HepG2 (cell line): ENCODE measurements at places on chromosomes 4 and X. TPM values are rescaled to one million over a fixed set of nuclear protein-coding genes. Genes with fewer than 3 reads are reported as not detected.

GRCh38 chr4:32440391-32440790 is 1720.2 kb downstream of the PCDH7 start:
- DNase-seq = no peak

- DNase-seq = no peak
These were observed 31.1 kb upstream of the RXFP1 start for GRCh38 chr4:158490629-158491028.

DNA sequence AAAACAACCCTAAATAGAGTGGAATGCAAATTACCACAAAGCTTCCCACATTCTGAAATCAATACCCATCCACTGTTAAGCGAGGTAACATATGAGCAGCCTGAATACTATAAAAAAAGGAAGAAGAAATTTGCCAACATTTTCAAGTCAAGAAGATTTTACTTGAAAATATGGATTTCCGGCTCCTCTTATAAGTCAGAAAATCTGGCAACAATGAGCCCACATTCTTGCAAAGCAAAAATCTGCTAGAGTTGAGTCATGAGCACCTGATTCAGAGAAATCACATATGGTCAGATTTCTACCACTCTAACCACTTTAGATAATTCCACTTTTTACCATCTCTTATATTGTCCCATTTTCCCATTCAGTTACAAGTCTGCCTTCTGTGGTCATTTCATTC is 395.7 kb downstream of the DTHD1 start:
- no peak for DNase-seq

- DNase-seq = no peak
These were observed 119.7 kb upstream of the PCDH7 start for GRCh38 chr4:30600246-30601017.

DNA sequence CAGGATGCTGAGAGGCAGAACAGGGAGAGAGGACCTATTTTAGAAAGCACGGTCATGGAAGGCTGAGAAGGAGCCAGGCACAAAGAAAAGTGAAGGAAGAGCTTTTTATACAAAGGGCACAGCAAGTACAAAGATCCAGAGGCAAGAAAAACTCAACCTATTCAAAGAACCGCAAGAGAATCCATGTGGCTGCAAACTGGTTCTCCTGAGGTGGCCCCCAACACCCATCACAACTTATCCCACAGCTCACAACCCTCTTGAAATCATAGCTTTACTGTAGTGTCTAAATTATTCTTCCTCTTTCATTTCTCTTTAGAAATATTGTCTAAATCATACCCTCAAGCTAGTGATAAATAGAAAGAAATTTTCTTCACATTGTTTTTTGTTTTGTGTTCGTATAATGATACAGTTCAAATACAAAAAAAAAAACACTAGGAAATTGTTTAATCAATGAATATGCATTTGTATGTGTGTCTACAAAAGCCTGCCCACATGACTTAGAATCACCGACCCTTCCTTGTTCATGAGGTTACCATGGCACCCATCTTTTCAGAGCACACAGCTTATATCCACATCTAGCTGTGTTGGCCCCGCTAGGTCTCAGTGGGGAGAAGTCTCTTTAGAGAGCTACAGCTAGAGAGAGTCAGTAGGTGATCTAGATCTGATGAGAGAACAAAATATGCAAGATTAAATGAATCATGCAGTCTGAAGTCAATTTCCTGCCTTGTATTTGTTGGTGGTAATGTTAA is 126.9 kb upstream of the DCLK2 start:
- DNase-seq = no peak

DNA sequence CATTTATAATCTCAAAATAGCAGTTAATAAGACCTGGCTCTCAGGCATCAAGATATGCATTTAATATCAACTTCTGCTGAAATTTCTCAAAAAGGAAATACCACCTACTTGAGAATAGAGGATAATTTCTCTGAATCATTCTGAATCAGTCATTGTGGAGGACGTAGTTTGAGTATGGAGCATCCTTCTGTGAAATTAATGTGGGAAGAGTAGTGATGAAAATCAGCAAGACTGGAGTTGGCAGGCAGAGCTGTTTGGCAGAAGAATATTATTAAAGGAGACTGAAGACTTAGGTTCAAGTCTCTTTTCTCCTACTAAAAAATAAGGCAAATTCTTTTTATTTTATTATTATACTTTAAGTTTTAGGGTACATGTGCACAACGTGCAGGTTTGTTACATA is 325.6 kb upstream of the ATOH1 start:
- DNase-seq = no peak

DNA sequence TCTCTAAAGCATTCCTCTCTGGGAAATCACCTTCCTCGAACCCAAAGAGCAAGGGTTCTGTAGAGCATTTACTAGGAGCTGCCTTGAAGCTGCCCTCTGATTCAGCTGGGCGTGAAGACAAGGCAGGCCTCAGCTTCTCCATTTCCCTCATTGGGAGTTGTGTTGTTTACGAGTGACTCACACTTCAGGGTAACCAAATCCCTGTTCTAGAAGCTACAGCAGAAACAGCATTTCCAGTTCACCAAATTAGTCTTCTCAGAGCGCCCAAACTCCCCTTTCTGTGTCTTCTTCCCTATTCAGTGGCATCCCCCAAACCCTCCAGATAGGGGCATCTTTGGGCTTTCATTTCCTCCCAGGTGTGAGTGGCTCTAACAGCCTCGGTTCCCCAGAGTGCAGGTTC is 863 bp upstream of the XPNPEP2 start:
- no peak for DNase-seq

DNA sequence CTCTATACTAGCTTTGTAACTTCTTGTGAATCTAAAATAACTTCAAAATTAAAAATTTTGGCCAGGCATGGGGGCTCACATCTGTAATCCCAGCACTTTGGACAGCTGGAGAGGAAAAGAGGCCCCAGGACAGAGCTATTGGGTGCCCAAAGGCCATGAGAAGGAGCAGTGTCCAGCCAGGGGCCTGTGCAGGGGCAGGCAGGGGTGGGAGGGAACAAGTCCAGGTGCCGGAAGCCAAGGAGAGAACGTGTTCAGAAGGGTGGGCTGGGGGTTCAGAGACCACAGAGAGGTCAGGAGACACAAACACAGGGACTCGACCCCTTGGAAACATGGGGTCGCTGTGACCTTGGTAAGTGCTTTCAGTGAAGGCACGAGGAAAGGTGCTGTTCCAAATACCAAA is 138.9 kb downstream of the EVC2 start:
- no peak for DNase-seq

DNA sequence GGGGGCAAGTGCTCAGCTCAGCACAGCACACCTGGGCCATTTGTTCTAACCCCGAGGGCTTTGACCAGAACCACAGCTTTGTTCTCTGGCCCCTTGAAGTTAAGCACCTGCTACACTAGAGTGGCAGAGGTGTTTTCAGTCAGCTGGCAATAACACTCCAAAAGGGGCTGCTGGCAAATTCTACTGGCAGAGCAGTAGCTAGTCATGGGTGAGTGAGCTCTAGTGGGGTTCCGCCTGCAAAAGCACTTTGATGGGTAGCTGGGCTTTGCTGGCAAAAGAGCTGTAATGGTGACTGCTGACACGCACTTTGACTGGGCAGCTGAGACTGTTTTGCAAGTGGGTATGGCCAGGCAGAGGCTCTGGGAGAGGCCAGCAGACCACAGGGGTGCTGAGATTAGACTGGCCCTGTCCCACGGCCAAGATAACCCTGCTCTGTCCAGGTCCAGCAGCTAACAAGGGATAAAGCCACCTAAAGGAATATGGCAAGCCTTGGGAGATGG is 65.2 kb upstream of the TENT5D start:
- DNase-seq = no peak

DNA sequence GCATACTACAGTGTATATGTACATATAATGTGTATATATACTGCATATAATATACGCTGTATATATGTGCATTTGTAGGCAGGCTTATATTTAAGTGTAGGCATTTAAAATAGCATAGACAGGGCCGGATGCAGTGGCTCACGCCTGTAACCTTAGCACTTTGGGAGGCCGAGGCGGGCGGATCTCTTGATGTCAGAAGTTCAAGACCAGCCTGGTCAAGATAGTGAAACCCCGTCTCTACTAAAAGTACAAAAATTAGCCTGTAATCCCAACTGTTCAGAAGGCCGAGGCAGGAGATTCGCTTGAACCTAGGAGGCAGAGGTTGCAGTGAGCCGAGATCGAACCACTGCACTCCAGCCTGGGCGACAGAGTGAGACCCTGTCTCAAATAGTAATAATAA is 78.4 kb downstream of the JAKMIP1 start:
- DNase-seq = no peak

DNA sequence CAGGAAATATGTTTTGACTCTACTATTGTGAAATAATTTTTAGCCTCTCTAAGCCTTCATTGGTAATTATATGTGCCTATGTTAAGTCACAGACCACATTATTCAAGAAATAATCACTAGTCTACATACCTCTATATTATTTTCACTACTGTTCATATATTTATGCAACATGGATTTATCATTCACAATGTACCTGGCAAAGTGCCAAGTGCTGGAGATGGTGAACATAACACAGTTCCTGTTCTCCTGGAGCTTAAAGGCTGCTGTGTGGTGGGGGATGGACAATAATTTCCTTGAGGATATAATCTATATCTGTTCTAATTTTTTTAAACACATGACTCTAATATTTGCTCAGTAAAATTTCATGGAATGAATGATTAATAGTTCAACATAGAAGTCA is 527.7 kb upstream of the CXorf51A start:
- no peak for DNase-seq

DNA sequence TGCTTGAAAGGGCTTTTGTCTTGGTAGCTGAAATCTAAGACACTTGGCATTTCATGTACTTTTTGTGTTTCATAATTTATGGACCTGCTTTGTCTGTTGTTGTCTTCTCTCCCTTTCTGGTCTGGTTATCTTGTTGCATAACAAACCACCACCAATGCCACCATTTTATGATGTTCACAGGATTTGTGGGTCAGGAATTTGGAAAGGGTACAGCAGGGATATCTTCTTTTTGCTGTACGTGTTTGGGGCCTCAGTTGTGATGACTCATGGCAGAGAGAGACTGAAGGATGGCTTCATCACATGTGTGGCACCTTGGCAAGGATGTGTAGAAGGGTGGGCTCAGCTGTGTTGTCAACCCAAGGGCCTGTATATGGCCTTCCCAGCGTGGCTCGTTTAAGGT is 35.2 kb downstream of the KDM6A start:
- DNase-seq = no peak

DNA sequence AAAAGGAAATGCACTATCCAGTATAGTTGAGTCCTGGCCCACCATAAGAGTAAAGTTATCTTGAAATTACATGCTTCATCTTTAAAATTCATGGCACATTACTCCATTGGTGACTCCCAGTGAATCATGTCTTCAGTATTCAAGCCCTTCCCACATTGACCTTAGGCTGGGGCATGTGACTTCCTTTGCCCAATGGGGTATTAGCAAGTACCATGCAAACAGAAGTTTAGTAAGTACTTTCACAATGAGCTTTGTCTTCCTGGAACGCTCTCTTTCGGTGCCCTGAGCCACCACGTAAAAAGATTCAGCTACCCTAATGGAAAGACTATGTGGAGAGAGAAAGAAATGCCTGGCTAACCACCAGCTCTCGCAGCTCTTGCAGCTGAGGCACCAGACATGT is 235.4 kb downstream of the HNRNPD start:
- no peak for DNase-seq

DNA sequence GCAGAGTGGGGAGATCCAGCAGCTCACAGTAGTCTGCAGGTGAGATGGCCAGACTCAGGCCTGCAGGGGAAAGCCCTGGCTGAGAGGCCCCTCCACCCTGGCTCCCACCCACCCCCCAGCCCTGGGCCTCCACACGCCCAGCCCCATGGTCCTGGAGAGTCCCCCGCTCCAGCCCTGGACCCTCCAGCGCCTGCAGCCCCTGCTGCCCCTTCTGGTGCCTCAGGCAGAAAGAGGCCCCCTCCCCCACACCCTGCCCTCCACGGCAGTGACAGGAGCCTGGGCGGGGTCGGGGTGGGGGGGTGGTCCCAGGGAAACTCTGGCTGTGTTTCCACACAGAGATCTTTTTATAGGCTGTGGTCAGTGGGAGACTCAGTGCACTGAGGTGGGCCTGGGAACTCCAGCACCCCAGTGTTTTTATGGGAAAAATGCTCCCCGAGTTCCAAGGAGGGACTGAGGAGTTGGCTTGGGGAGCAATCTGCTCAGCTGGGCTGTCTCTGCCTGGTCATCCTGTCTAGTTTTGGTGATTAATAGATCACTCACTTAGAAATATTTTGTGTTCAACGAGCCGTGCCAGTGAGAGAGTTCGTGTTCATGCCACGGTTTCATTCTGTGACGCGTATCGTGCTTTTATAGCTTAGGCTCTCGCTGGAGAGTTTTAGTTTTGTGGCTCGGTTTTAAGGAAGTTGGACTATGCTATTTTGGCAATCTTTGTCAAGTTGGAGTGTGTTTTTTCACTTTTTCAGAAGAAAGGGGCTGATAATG is 53.1 kb upstream of the HGFAC start:
- DNase-seq = no peak

GRCh38 chr4:11847167-11847566 is 418.5 kb upstream of the HS3ST1 start:
- DNase-seq = no peak

DNA sequence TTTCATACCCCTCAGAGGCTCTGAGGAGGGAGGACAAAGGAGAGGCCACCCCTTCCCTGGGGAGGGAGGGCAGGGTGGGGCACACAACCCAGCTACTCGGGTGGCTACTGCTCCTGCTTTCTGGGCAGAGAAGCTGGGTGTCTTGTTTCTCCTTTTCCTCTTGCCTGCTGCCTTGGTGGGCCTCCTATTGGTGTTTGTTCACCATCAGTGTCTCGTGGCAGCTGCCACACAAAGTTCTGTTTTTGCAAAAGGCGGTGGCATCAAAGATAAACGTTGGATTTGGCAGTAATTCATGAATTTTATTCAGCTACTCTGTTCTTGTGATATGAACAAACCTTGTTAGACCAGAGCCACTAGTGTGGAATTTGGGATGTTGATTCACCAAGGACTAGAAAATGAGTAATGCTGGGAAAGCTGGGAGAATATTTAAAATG is 153.0 kb upstream of the SCML1 start:
- no peak for DNase-seq

DNA sequence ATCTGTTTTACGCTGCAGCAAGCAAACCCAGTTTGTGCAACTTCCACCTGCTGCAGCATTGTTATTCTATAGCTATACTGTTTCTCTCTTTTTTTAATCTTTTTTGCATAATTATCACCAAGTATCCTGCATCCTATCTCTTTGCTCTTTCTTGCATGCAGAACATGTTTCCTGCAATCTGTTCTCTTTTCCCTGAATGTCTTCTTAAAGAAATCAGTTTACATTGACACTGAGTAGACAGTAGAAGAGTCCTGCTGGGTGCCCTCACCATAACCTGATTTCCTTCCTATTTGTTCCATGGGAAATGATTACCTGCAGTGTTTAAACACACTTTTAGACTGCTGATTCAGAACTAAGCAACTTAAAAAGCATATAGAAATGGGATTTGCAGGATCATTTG is 964.7 kb downstream of the PCDH19 start:
- DNase-seq = no peak

- DNase-seq = no peak
These were observed 240.6 kb downstream of the CBR4 start for GRCh38 chr4:168769416-168769815.

Gene NPY2R
- polyA plus RNA-seq = not detected in 2 replicates

Gene RNF175
- not detected in 2 replicates for polyA plus RNA-seq

Gene HCCS
- 12.5 and 15.4 TPM in 2 replicates for polyA plus RNA-seq

Gene ATG4A
- polyA plus RNA-seq = 3.0 and 3.3 TPM in 2 replicates

Gene PPP1R3F
- polyA plus RNA-seq = 0.46 and 0.82 TPM in 2 replicates

Gene TBC1D9
- 9.6 and 11.9 TPM in 2 replicates for polyA plus RNA-seq

Gene TSPAN6
- 51.2 and 78.9 TPM in 2 replicates for polyA plus RNA-seq

Gene UGT2B15
- 0.07 and 0.11 TPM in 2 replicates for polyA plus RNA-seq
